Naive thymus-derived CD8-positive, alpha-beta T cell (primary cell): ENCODE measurements at places on chromosomes 6 and 20.

DNA sequence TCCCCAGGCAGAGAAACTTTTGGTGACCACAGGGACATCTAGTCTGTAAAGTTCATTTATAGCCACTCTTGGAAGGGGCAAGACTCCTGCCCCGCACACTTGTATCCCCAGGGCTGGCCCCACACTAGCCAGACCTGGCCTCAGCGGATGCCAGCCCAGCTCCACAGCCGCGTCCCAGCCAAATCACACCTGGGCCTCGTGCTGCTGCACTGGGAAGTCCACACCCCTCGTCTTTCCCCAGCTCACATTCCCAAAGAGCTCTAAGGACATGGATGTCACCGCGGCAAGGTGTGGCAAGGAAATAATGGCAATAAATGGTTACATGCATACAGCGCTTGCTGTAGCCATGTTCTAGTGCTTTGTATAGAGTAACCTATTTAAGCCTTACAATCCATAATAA lies 8.6 kb downstream of the IP6K3 start:
- DNase-seq = no peak

GRCh38 chr20:59618131-59618530 lies 13.8 kb downstream of the PHACTR3 start:
- DNase-seq = no peak

DNA sequence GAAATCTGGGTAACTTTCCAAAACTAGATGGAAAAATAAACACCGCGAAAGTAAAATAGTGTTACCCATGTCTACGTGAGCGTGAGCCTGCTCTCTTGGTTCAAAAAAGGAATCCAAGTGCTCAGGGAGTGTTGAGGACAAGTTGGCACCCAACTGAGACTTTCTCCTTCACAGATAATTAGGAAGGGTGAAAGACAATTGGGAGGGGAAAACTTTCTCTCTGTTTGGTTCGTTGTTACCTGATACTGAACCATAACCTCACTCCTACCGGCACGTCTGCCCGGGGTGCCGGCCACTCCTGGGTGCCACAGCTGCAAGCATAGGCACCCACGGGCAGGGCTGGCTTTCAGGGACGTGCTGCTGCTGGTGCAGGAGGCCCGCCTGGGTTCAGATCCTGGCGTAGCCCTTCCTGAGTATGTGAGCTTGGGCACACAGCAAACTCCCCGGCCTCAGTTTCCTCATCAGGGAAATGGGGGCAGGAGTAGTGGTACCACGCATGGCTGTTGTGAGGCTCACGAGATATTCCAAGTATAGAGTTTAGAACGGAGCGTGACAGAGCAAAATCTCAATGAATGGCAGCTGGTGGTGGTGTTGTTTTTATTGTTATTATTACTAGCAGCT lies 38.2 kb upstream of the PMEPA1 start:
- DNase-seq = no peak

DNA sequence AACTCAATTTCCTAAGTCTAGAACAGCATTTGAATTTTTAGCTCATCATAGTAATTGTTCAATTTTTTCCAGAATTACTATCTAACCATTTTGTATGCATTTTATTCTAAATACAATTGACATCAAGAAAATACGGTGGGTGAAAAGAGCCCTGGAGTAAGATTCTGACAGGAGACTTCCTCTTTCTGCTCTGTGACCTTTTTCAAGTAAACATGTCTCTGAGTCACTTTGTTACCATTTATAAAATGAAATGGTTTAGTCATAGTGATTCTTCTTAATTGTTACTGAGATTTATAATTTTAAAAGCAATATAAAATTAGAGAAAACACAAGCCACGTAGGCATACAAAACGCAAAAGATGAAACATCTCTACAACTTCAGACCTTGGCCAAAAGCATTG lies 80.2 kb downstream of the PLCB1 start:
- no peak for DNase-seq

DNA sequence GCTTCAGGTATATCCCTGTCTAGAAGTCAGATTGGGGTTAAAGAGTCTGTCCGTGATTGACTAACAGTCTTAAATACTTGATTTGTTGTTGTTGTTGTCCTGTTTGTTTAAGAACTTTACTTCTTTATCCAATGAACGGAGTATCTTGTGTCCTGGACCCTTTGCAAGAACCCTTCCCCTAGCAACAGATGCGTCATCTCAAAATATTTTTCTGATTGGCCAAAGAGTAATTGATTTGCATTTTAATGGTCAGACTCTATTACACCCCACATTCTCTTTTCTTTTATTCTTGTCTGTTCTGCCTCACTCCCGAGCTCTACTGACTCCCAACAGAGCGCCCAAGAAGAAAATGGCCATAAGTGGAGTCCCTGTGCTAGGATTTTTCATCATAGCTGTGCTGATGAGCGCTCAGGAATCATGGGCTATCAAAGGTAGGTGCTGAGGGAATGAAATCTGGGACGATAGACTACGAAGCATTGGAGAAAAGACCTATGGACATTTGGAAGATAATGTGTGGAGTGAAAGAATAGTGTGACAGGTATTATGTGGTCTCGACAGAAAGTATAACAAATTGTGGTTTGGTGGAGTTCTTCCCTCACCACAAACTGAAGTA lies at the start of gene HLA-DRA:
HLA-DRA (plus strand) TSS at position 286 of the 613 bp plus-strand sequence; CDS start at position 350, 64 bp downstream.
- DNase-seq = peak; percentile 17

GRCh38 chr6:89597988-89598387 lies 40.6 kb downstream of the LYRM2 start:
- no peak for DNase-seq

- DNase-seq = no peak
These were observed 139.5 kb downstream of the DLL1 start for GRCh38 chr6:170151321-170151771.

- DNase-seq = no peak
These were observed 360.1 kb downstream of the SAMD5 start for GRCh38 chr6:147868427-147869190.

DNA sequence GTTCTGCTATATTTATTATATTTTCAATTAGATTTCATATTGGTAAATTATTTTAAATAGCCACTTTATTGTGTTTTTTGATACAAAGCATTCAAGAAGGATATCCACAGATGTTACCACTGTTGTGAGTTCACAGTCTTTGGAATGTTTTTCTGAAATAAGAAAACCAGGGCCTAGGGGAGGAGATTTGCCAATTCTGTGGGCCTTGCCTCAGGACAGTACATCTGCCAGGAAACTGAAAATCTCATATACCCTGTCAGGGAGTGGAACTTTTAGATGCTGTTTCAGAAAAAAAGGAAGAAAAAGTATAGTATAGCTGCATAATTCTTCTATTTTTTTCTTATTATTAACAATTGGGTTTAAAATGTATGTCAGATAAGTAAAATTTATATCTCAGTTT lies 995.9 kb upstream of the ADGRB3 start:
- no peak for DNase-seq

DNA sequence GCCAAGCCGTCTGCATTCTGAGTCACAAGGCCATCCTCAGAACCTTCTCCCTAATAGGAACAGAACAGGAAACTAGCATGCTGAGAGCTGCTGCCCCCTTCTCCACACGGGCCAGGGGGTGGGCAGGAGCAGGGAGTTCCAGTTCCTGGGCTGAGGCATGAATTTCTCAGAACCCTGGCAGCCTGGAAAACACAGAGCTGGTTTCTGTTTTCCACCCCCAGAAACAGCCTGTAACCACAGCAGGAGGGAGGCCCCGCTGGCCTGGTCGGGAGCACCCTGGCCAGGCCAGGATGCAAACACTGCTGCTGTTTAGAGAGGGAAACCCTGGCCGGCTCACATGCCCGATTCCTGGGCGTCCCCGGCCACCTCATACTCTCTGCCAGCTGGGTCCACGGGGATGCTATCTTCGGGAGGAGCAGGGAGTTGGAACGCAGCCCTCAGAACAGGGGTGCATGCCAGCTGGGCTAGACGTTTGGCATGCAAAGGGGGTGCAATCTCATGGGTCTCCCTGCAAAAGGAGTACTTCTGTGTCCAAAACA lies 130.1 kb downstream of the NFATC2 start:
- DNase-seq = no peak

DNA sequence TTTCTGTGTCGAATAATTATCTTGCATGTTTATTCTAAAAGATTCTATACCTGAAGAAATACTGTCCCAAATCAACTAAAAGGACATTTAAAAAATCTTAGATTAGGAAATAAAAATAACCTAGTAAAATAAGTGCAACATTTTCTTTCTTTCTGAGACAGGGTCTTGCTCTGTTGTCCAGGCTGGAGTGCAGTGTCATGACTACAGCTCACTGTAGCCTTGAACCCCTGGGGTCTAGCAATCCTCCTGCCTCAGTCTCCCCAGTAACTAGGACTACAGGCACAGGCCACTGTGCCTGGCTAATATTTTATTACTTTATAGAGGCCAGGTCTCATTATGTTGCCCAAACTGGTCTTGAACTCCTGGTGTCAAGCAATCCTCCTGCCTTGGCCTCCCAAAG lies 48.7 kb downstream of the RARS2 start:
- DNase-seq = no peak

GRCh38 chr6:160733050-160733646 lies 31.1 kb downstream of the PLG start:
- DNase-seq = no peak

- DNase-seq = no peak
These were observed 11.3 kb downstream of the PREX1 start for GRCh38 chr20:48816282-48817205.

GRCh38 chr6:156174031-156174890 lies 602.9 kb upstream of the ARID1B start:
- no peak for DNase-seq

GRCh38 chr6:26224940-26225847 lies 138.0 kb downstream of the HFE start:
- no peak for DNase-seq

DNA sequence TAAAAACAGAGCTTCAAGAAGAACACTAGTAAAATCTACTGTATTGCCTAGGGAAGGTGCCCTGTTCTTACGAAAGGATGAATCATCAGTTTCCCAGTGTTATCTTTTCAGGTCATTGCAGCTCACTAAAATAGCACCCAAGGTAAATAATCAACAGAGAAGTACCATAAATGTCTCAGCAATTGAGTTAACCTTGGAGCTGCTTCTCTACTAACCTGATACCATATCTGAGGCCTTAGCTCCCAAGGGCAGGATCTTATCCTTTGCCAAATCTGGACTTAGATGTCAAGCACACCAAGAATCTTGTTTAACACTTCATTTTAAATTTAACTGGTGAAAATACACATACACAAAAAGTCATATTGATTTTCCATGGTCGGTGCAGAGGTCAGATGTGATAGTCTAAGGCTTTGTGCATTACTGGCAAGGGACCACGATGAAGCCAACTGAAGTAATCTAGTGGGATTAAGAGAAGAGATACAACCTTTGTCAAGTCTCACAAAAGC lies 81.5 kb downstream of the EDN1 start:
- no peak for DNase-seq

DNA sequence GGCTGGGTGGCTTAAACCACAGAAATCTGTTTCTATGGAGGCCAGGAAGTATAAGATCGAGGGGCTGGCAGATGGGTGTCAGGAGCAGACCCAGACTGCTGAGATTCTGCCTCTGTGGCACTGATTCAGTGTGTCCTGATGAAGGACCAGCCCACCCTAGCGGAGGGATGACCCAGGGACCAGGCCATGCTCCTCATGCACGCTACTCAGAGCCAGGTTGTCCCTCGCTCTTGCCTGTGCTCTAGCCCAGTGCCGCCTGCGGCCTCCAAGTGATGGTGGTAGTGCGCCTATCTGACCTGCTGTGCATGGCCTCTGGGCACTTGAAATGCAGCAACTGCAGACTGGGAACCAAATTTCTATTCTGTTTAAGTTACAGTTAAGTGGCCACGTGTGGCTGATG lies 13.1 kb upstream of the APMAP start:
- no peak for DNase-seq

- DNase-seq = no peak
These were observed 6.1 kb downstream of the C20orf173 start for GRCh38 chr20:35523298-35523888.

DNA sequence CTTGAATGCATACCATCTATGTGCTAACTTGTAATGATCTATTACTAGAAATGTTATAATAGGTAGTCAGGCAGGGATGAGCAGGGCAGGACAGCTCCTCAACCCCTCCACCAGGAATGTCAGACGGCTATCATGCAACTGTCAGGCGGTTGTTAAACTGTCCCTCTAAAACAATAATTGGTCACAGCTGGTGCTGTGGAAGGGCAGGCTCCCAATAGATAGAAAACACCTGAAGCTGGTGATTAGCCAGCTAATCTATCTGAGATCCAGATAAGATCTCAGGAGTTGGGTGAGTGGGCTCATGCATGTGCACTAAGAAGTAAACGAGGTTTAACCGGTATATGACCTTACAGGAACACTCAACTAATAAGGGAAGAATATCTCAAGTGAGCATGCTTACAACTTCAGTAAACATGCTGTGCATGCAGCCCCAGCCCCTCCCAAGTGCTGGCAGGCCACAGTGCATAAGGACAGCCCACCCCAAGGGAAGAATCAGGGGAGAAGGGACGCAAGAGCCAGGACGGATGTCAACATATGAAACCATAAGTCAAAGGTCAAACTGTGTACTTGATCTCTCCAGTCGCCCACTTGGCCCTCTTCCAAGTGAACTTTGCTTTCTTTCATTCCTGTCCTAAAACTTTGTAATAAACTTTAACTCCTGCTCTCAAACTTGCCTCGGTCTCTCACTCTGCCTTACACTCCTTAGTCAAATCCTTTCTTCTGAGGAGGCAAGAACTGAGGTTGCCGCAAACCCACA lies 566.2 kb upstream of the NRSN1 start:
- no peak for DNase-seq

- DNase-seq = no peak
These were observed 56.8 kb downstream of the MDGA1 start for GRCh38 chr6:37640786-37641395.

GRCh38 chr20:21643417-21643816 lies 62.0 kb upstream of the PAX1 start:
- DNase-seq = no peak

GRCh38 chr6:138512609-138513008 lies 13.3 kb upstream of the NHSL1 start:
- no peak for DNase-seq

- no peak for DNase-seq
These were observed 126.8 kb upstream of the AGPAT4 start for GRCh38 chr6:161400671-161401070.

GRCh38 chr20:57652606-57653545 lies 32.6 kb upstream of the ZBP1 start:
- no peak for DNase-seq

- DNase-seq = no peak
These were observed 4.7 kb upstream of the MAPK13 start for GRCh38 chr6:36125575-36125974.

DNA sequence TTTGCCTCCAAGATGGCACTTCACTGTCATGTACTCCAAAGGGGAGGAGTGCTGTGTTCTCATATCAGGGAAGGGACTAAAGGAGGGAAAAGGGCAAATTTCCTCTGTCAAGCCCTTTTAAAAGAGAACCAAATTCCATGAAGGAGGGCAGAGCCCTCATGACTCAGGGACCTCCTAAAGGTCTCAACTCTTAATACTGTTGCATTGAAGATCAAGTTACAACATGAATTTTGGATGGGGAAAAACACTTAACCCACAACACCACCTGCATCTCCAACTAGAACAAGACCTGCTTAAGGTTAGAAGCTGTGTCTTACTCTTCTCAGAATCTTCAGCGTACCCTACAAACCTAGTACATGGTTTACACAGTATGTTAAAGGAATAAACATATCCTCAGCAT lies 23.7 kb upstream of the FBXO30 start:
- no peak for DNase-seq

- no peak for DNase-seq
These were observed 850.9 kb downstream of the TFAP2A start for GRCh38 chr6:9564021-9564420.

- DNase-seq = no peak
These were observed 161.4 kb downstream of the TBXT start for GRCh38 chr6:166005944-166006899.
